Bladder microvascular endothelial cell (primary cell): ENCODE measurements at places on chromosomes 12 and 14. TPM values are rescaled to one million over a fixed set of nuclear protein-coding genes. Genes with fewer than 3 reads are reported as not detected.

KRT73 gene
- not detected in 2 replicates for total RNA-seq

TSPAN8 gene
- 0.16 TPM in 1 of 2 replicates, not detected in the other for total RNA-seq

LPAR5 gene
- total RNA-seq = not detected in 2 replicates

MANSC4 gene
- total RNA-seq = not detected in 2 replicates

HPD gene
- not detected in 2 replicates for total RNA-seq

CNTN1 gene
- not detected in 2 replicates for total RNA-seq

LIN7A gene
- total RNA-seq = 0.31 and 0.32 TPM in 2 replicates

ACSM4 gene
- total RNA-seq = not detected in 2 replicates

SLC41A2 gene
- total RNA-seq = 5.5 and 17.8 TPM in 2 replicates

CTSG gene
- not detected in 2 replicates for total RNA-seq

BMAL2 gene
- total RNA-seq = 21.5 and 48.1 TPM in 2 replicates

DPY19L2 gene
- 0.16 and 3.2 TPM in 2 replicates for total RNA-seq

CRIP2 gene
- 195 and 200 TPM in 2 replicates for total RNA-seq

FAM181A gene
- not detected in 2 replicates for total RNA-seq

MYO1A gene
- 0.06 TPM in 1 of 2 replicates, not detected in the other for total RNA-seq

FOXN4 gene
- not detected in 2 replicates for total RNA-seq

SLC24A4 gene
- under 0.01 and 0.06 TPM in 2 replicates for total RNA-seq

OASL gene
- 1.3 and 1.9 TPM in 2 replicates for total RNA-seq

OVCH1 gene
- total RNA-seq = not detected in 2 replicates

ACOT4 gene
- total RNA-seq = 0.49 and 0.76 TPM in 2 replicates

LAG3 gene
- 0.13 and 0.16 TPM in 2 replicates for total RNA-seq
